ENCODE measurements at places on chromosomes 13 and 19. TPM values are rescaled to one million over a fixed set of nuclear protein-coding genes. Genes with fewer than 3 reads are reported as not detected.

FLT1 gene
- total RNA-seq, result 17.2 TPM

TEX26 gene
- not detected for total RNA-seq

FAM216B gene
- not detected for total RNA-seq

GPR32 gene
- total RNA-seq, result not detected

RASIP1 gene
- 0.19 TPM for total RNA-seq

C19orf18 gene
- total RNA-seq, result not detected

CFAP97D2 gene
- total RNA-seq, result not detected

CACNA1A gene
- 0.46 TPM for total RNA-seq

CCDC169 gene
- total RNA-seq, result 1.1 TPM

OR4F17 gene
- not detected for total RNA-seq

CASP14 gene
- not detected for total RNA-seq

CEACAM5 gene
- not detected for total RNA-seq

CGB3 gene
- total RNA-seq, result not detected

KIR2DL1 gene
- not detected for total RNA-seq

PRX gene
- 1.7 TPM for total RNA-seq

APOC1 gene
- 1.4 TPM for total RNA-seq

DIRAS1 gene
- total RNA-seq, result 0.31 TPM

FCAR gene
- not detected for total RNA-seq

CD22 gene
- total RNA-seq, result 0.75 TPM

CYP4F3 gene
- total RNA-seq, result not detected

TSSK6 gene
- 4.7 TPM for total RNA-seq

RSPH6A gene
- 0.12 TPM for total RNA-seq

ICAM1 gene
- total RNA-seq, result 46.4 TPM

NDUFA3 gene
- total RNA-seq, result 106 TPM

FGF22 gene
- 0.14 TPM for total RNA-seq

SIGLEC8 gene
- not detected for total RNA-seq

TMC4 gene
- total RNA-seq, result 0.27 TPM

DIS3 gene
- 48.2 TPM for total RNA-seq

ZNF440 gene
- total RNA-seq, result 6.4 TPM

SLC6A16 gene
- 1.3 TPM for total RNA-seq

ZNF582 gene
- 0.58 TPM for total RNA-seq

ZSWIM4 gene
- total RNA-seq, result 9.2 TPM

IGLON5 gene
- total RNA-seq, result 0.07 TPM

SIGLEC9 gene
- 1.4 TPM for total RNA-seq

ELSPBP1 gene
- not detected for total RNA-seq

CDX2 gene
- total RNA-seq, result not detected

CYSLTR2 gene
- total RNA-seq, result 2.4 TPM

SYNE4 gene
- total RNA-seq, result 2.9 TPM

COL5A3 gene
- total RNA-seq, result 2.8 TPM

POU4F1 gene
- 0.17 TPM for total RNA-seq

ADGRE1 gene
- total RNA-seq, result 6.8 TPM

COX7A1 gene
- total RNA-seq, result not detected

APOC4 gene
- total RNA-seq, result not detected

RFPL4AL1 gene
- total RNA-seq, result not detected

C13orf42 gene
- not detected for total RNA-seq

CLDND2 gene
- total RNA-seq, result 2.8 TPM

NOTCH3 gene
- not detected for total RNA-seq

DCT gene
- not detected for total RNA-seq

LILRB5 gene
- not detected for total RNA-seq

IRGC gene
- total RNA-seq, result not detected
